MCF 10A (cell line): ENCODE measurements at places on chromosomes 5 and 9. TPM values are rescaled to one million over a fixed set of nuclear protein-coding genes. Genes with fewer than 3 reads are reported as not detected.

The FYB1 gene
- total RNA-seq, result 0.12 and 0.32 TPM in 2 replicates

The SIT1 gene
- not detected in 2 replicates for total RNA-seq

DNA sequence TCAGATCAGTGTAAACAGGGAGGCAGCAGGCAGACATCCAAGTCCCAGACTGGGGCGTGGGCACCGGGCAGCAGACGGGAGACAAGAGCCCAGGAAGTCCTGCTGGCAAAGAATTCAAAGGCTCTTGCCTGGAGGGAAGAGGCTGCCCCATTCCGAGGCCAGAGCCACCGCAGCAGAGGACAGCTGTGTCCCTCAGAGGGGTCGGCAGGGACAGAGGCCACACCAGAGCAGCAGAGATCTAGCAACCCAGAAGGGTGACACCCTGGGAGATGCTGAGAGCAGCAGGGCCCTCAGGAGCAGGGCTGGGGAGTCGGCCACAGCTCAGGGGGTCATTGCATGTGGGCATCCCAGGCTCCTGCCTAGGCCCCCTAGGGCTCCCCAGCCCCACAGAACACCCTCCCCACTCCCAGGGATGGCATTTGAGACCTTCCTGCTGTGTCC is 29.1 kb downstream of the ADAMTS2 start:
- no peak for DNase-seq

DNA sequence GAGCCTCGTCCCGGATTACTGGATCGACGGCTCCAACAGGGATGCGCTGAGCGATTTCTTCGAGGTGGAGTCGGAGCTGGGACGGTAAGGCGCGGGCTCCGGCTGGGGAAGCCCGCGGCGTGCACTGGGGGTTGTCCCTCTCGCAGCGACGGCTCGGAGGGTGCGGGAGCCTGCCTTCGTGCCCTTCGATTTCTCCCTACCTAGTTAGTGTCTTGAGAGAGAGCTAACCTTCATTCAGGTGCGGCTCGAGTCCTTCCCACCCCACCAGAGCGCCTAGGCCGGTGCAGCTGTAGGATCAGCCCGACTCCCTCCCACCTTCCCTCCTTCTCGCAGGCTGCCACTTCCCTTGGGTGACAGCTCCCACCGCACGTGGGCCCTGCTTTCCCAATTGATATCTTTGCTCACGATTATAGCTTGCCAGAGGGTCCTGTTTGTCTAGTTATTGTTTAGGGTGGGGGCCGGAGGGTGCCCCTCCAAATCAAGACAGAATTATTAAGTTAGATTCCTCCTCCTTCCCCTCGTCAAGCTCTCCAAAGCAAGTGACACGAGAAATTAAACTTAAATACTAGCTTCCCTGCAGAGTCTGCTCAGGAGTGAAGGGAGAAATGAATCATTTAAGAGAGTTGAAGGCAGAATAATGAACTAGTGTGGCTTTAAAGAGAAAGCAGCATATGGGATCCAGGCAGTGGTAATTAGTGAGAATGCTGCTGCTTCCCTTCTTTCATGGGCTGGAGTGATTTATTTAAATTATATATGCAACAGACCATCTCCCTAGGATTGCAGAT is 569 bp downstream of the CAMK4 start:
- no peak for DNase-seq
